ENCODE measurements at places on chromosomes 12 and 14.

DNA sequence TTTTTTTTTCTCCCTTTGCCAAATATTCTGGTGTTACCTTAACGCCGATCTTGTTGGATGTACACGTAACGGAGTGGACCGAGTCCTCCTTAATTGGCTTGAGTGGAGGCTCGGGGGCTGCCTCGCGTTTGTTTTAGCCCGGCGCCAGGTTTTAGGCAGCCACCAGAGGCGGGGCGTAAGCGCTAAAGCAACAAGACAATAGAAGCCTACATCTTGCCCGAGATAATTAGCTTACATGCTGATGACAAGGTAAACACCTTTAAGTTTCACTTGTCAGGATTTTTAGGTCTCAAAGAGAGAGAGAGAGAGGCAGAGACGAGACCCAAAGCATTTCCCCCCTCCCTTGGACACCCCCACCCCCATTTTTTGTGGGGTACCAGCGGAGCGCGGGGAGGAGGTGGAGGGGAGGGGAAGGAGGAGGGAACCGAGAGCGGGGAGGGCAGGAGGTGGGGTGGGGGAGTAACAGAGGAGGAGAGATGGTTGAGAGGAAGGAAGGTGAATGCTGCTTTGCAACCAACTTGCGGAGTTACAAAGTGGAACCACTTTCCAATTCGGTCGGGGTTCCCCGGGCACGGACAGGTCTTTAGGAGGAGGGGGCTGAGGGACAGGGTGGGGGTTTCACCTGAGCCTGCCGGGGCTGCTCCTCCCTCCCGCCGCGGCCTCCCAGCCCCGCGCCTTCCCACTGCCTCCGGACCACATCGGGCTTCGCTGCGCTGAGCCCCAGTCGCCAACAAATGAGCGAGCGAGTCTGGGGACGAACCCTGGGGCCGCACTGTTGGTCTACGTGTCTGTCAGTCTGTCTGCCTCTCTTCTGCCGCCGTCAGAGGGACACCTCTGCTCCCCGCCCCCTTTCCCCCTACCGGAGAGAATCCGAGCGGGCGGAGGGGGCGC, at the start of gene NKX2-1:
TSS of gene NKX2-1 (minus strand) at position 802 of the 891 bp plus-strand sequence. CDS start at position 699, 103 bp downstream.
- no peak for DNase-seq

DNA sequence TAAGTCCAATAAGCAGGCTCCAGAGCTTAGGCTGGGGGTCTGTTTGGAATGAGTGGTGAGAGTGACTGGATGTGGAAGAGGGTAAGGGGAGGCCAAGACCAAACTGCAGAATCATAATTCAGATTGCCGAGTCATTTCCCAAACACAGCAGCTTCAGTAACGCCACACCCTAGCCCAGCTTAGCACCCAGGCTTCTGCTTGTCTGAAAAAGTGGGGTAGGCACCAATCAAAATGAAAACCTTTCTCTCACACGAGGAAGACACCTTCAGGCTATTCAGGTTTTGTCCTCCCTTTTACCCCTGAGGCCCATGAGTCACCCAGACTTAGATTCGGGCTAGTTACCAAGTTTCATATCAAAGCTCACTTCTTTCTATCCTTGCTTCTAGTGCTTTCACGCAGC, 306.1 kb downstream of the DAD1 start:
- DNase-seq = no peak

GRCh38 chr12:109393437-109394345, 46.0 kb downstream of the MYO1H start:
- DNase-seq = no peak

DNA sequence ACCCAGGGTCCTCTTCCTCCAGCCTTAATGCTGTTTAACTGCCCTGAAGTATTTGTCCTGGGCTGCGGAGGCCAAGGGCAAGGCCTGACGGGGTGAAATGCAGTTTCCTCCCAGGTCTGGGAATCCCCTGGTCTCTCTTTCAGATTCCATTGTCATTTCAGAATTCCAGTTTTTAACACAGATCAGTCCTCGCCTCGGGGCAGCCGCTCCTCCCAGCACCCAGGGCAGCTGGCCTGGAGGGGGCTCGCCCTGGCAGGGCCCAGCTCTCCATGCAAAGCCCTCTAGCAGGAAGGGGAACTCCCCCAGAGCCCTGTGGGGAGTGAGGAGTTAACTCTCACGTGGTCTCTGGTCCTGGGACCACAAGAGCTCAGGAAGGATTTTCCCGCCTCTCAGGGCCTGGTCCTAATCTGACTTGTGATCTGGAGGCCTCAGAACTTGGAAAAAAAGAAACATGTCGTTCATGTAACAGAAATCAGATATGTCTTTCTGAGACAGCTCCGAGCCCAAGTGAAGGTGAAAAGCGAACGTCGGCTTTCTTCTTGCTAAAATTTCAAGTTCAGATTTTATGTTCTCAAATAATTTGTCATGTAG, 265.6 kb upstream of the SFSWAP start:
- DNase-seq = no peak

DNA sequence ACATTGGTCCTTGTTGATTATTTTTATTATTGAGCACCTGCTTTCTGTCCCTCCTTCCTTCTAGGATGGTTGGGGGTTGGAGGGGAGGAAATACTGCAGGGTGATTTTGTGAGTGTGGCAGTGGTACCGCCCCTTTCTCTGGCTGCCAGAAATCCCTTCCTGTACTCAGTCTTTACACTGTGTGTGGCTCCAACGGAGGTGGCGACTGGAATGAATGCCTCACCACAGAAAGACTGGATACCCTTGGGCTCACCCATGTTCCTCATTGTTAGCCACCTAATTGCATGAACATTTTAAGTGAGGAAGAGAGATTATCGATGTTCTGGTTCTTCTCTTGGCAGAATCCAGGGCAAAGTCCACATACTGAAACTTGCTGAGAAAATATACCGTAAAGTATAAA, 272.0 kb upstream of the E2F7 start:
- DNase-seq = no peak

GRCh38 chr12:115199831-115200230, 515.9 kb upstream of the TBX3 start:
- no peak for DNase-seq

GRCh38 chr14:60092526-60092920, 800 bp downstream of the PCNX4 start:
- DNase-seq = no peak

DNA sequence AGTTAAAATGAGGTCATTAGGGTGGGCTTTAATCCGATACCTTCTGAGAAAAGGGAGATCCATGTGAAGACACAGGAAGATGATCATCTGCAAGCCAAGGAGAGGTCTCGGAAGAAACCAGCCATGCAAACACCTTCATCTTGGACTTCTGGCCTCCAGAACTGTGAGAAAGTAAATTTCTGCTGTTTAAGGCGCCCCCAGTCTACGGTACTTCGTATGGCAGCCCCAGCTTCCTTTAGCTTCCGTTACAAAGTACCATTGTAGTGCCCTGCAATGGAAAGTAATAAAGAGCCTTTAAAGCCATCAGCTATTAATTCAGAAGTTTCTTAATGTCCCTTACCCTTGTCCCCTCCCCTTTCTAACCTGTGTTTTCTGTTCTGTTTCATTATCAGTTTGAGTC, 308.1 kb downstream of the AACS start:
- DNase-seq = no peak

- DNase-seq = no peak
Observed at GRCh38 chr12:124501112-124501561, 66.3 kb downstream of the NCOR2 start.

- DNase-seq = no peak
Observed at GRCh38 chr12:116852303-116852702, 28.9 kb downstream of the HRK start.
